ENCODE measurements at places on chromosomes 2 and 18.

GRCh38 chr18:12278215-12278671 lies 24.1 kb downstream of the CIDEA start:
- no peak for DNase-seq

DNA sequence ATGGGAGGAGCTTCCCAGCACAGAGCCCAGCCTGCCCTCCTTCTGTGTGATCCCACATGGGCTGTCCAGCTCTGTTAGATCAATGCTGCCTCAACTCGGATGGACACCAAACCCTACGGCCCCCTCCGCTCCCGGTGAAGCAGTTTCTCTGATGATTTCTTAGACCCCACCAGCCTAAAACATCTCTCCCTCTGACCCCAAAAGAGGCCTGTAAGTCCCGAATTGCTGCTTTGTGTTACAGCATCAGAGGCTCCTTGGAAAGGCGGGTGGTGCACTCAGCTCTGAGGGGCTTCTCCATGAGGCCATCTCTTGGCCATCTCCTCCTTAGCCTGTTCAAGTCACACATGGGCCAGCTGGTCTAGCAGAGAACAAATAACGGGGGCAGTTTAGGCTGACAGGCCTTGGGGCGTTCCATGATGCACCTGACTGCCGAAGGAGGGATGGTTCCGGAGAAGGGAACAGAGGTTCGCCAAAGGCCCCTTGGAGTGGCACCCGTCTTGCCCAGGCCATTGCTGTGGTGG lies 240.7 kb downstream of the SH3RF3 start:
- DNase-seq: no peak

GRCh38 chr2:178910005-178910404 lies 102.8 kb upstream of the TTN start:
- DNase-seq: no peak

GRCh38 chr2:123853161-123853560 lies 171.9 kb upstream of the CNTNAP5 start:
- DNase-seq: no peak

DNA sequence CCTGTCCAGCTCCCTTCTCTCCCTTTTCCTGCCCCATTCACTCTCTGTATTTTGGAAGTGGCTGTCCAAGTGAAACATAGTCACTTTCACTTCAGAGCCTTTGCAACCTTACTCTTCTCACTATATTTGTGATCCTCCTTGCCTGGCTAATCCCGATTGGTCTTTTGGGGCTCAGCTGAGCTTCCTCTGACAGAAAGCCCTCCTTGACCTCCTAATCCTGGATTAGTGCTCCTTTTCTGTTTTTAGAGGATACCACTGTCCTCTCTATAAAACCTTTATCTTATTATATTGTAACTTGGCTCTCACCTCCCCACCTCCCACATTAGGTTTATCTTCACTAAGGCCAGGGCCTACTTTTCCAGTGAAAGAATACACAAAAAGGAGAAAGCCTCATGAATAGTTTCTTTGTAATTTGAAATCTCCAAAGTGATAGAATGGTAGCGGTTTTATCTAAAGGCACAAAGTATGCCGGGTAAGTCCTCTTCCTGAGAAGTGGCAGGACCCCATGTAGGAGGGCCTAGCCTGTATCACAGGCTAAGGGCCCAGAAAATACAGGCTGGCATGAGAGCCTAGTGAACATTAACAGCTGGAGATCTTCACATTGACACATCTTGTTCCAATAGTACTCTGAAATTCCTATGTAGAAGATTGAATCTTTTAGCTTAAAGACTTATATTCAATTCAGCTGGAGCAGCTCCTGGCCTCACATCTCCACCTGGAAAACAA lies 83.1 kb upstream of the GAREM1 start:
- DNase-seq: no peak

DNA sequence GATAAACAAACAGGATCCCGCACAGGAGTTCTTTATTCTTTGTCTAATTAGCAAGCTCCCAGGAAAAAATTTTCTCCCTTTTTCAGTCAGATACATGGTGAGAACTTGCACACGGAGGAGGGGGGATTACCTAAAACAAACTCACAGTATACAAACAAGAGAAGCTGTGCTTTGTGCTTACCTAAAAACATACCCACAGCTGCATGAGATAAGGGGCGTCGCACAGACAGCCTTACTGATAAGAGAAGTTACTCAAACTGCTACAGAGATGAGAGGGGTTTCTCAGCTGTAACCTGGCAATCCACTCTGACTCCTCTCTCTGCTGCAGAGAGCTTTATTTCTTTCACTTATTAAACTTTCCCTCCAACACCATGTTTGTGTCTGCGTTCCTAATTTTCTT lies 32.9 kb upstream of the ST3GAL5 start:
- DNase-seq: no peak

DNA sequence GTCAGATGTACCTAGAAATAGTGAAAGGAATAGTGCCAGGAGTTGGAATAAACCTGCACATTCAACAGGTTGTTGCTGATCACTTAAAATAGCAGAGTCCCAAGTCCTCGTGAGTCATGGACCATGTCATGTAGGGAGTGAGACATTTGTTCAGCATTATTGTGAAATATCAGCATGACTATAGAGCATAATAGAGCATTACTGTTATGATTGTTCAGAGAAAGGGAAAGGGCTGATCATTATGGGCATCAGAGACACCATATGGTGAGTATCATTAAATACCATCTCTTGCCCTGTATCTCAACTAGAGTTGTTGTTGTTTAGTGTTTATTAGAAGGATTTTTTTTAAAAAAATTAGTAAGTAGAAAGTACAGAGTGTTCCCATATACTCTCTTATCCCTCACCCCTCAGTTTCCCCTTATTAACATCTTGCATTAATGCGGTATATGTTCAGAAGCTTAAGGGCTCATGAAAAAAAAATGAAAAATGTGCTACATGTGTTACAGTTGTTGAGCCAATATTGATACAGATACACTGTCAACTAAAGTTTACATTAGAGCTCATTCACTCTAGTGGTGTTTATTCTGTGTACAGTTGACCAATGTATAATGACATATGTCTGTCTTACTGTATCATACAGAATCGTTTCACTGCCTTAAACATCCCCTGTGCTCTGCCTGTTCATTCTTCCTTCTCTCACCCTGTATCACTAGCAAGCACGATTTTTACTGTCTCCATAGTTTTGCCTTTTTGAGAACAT lies 5.7 kb downstream of the ELAC1 start:
- no peak for DNase-seq

DNA sequence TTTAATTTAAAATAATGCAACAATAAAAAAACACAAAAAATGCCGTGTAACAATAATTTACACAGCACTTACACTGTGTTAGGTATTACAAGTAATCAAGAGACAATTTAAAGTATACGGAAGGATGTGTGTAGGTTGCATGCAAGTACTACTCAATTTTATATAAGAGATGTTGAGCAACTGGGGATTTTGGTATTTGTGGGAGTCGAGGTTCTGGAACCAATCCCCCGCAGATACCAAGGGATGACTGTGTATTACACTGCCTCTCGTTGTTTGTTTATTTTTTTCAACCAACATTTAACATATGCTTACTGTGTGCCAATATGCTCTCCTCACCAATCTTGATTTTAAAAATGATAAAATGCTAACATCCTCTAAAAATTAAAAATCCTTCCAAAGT lies 24.8 kb downstream of the MAP3K2 start:
- DNase-seq: no peak

DNA sequence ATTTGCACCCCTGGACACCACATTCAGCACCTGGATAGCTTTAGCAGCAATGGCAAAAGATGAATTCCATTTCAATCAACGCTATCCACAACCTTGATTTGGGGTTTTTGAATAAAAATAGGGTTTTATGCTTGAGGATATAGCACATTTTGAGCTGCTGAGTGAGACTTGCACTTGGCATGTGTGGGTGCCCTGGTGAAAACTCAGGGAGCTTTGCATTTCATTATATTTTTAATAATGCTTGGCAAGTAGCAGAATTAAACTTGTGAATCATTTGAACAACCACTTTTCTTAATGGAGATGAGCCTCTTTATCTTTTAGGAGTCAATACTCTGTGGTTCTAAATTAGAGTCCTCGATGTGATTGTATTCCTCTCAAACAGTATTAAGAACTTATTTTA lies 252.4 kb downstream of the PLCL1 start:
- DNase-seq: no peak

DNA sequence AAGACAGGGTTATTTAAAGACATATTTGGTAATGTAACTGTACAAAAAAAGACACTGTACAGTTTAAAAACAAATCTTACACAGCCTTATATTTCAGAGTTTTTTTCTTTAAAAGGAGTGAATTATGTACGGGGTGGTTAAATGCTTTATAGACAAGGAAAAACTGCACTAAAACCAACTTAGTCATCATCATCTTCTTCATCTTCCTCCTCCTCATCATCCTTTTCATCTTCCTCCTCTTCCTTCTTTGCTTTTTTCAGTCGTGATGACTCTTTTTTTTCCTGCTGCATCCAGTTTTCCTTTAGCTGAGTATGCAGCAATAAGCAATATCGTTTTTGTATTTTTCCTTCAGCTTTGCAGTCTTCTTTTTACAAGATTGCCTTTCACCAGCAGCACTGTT lies 14.6 kb upstream of the MBOAT2 start:
- DNase-seq: no peak

- DNase-seq: no peak
Observed at GRCh38 chr2:118312969-118313756, 224.9 kb downstream of the INSIG2 start.

DNA sequence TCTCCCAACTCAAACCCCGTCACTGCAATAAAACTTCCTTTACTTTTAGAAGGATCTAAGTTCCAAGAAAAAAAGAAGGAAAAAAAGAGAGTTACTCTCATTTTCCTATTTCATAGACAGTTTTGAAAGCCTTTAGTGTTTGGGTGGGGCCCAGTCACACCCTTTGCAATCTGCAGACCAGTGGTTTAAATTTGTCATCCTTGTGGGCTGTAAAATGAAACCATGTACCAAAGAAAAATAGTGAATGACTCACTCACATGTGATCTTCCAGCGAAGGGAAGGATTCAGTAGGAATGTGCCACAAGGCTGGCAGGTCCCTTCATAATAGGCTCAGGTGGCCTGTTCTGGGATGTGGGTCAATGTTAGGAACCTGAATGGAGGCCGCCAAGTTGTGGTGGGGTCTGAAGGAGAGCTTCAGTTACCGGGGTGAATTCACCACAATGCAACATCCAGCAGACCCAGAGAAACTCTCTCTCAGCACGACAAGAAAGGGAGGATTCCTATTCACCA lies 28.3 kb downstream of the ANXA4 start:
- no peak for DNase-seq

DNA sequence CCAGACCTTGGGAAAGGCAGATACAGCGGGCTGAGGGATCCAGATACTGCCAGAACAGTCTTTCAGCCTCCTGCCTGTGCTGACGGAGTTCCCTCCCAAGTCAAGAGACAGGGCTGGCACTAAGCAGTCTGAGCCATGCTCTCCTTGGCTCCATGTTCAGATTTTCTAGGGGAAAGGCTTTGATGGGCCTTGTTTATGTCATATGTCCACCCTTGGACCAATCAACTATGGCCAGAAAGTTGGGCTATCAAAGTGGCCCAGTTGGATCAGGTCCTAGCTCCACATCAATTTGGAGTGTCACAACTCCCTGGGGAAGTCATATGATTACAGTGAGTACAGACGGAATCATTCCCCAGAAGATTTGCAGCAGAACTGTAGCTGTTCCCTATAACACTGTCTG lies 152.0 kb downstream of the GREB1L start:
- no peak for DNase-seq

GRCh38 chr2:174939046-174939445 lies 66.1 kb downstream of the CHN1 start:
- no peak for DNase-seq

GRCh38 chr18:9838144-9838877 lies 47.5 kb upstream of the TXNDC2 start:
- DNase-seq: no peak

DNA sequence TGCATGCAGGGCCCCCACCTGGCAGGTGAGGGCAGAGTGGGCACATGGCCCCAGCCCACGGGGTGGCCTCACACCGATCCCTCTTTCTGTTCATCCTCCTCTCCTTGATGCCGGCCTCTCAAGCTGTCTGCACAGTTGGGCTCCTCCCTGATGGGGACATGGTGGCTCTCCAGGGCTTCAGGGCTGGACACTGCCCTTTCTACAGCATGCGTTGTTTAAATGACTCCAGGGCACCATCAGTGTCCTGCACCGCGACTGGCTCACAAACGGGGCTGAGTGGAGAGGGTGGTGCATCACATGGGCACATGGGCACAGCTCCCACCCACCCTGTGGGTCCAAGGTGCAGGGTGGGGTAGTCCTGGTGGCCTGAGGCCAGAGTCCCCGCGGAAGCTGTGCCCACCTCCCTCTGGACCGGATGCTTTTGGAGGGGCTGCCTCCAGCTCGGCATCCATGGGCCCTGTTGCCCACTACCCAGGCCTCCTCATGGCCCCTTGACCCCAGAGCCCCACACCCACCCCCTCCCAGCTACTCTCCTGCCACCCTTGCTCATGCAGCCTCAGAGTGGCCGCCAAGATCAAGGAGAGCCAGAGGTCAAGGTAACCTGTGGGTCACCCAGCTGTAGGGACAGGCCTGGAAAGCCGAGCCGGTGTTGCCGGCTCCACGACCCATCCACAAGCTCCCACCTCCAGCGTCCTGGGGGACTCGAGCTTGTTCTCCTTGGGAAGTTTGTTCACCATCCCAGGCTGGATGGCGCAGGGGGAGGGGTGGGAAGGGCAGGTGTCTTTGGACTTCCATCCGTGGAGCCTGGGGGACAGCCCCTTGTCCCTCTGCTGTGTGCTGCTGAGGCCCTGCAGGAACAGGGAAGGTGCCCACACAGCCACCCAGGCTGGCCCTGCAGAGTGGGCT lies 12.3 kb upstream of the SNED1 start:
- no peak for DNase-seq

GRCh38 chr2:136381722-136382633 lies 264.0 kb upstream of the CXCR4 start:
- DNase-seq: peak; percentile 10

- no peak for DNase-seq
Observed at GRCh38 chr2:5766056-5766455, 73.9 kb downstream of the SOX11 start.
